Heart right ventricle (tissue), 16 donors: ENCODE measurements at places on chromosomes 7 and 10.

DNA sequence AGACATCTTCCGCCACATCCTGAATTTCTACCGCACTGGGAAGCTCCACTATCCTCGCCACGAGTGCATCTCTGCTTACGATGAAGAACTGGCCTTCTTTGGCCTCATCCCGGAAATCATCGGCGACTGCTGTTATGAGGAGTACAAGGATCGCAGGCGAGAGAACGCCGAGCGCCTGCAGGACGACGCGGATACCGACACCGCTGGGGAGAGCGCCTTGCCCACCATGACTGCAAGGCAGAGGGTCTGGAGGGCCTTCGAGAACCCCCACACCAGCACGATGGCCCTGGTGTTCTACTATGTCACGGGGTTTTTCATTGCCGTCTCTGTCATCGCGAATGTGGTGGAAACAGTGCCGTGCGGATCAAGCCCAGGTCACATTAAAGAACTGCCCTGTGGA is 1.9 kb downstream of the KCND2 start:
- no peak for DNase-seq

GRCh38 chr10:77531441-77532001 is 106.1 kb downstream of the KCNMA1 start:
- no peak for DNase-seq

- peak; percentile 37 for DNase-seq
Measured at GRCh38 chr7:95723583-95724180, 48.7 kb upstream of the DYNC1I1 start.

- no peak for DNase-seq
Measured at GRCh38 chr10:84845628-84846261, 517.4 kb downstream of the CCSER2 start.

DNA sequence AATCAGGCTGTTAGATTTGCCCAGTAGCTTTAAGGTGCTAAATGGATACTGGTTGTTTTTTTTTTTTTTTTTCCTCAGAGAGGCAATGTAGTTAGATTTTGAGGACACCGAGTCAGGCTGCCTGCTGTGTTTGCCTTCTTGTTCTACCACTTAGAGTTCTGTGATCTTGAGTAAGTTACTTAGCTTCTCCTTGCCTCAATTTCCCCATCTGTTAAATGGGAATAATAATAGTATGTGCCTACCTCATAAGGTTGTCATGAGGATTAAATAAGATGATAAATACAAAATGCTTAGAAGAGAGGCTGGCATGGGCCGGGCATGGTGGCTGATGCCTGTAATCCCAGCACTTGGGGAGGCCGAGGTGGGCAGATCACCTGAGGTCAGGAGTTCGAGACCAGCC is 14.6 kb downstream of the MORN4 start:
- no peak for DNase-seq

GRCh38 chr10:19833170-19833824 is 17.1 kb downstream of the PLXDC2 start:
- DNase-seq = no peak

GRCh38 chr10:126063353-126063791 is 167.0 kb downstream of the FANK1 start:
- no peak for DNase-seq

- no peak for DNase-seq
Measured at GRCh38 chr10:35300063-35300699, 36.1 kb upstream of the CCNY start.

GRCh38 chr7:127758105-127758504 is 106.1 kb downstream of the SND1 start:
- no peak for DNase-seq

DNA sequence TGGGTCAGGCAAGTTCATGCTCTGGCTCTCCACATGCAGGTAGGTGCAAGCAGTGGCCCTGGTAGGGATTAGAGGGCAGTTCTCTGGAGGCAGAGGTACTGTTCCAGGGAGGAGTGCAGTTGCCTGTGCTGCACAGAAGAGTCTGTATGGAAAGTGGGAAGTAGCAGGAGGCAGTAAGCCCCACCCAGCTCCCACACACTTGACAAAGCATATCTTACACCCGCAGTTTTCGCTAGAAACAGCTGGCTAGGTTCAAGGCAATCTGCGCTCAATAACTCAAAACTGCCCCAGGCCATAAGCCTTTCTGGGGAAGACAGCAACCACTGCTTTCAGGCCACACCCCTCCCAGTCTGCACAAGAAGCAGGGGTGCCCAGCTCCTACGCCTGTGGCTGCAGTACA is 33.1 kb upstream of the ARMC3 start:
- DNase-seq = no peak

DNA sequence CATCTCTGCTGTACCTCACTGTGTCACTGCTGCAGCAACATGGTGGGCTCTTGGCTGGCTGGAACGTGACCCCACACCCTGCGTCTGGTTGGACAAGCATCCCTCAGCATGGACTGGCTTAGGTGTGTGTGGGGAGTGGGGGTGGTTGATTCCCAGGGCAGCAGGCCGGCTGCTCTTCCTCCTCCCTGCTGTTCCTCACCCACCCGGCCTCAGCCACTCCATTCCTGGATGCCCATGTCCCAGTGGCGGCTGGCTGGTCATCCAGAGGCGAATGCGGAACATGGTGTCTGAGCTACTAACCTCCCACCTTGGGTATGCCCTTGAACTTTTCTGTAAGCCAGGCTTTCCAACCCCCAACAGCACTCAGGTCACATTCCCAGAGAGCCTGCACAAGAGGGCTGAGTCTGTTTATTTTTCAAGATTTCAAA is 81.2 kb downstream of the GRK5 start:
- DNase-seq = no peak

DNA sequence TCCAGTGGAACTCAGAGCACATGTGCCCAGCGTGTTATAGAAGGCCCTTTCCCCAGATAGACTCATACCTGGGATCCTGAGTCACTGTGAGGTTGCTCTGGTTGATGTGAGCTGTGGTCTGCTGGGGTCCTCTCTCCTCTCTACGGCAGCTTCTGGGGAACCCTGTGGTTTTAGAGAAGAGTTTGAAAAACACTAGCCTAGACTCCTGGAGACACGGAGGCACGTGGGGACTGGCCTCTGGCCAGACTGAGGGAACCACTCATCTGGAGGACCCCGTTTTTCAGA is 10.3 kb downstream of the ZNF775 start:
- no peak for DNase-seq

DNA sequence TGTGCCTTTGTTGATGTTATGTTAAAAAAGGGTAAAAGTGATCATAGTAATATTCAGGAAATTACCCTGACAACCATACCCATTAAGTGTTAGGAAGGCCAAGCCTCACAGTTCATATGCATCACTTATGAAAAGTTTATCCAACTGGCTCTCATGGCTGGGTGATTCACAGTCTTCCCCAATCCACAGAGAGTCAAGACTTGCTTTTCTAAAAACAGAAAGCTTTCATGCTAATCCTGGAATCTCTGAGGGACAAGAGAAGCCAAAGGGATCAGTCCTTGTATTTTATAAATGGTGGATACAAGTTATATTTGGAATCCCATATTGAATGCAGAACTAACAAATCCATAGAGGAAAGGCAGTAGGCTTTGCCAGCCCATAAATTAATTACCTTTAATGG is 218.3 kb downstream of the JAZF1 start:
- DNase-seq = no peak

DNA sequence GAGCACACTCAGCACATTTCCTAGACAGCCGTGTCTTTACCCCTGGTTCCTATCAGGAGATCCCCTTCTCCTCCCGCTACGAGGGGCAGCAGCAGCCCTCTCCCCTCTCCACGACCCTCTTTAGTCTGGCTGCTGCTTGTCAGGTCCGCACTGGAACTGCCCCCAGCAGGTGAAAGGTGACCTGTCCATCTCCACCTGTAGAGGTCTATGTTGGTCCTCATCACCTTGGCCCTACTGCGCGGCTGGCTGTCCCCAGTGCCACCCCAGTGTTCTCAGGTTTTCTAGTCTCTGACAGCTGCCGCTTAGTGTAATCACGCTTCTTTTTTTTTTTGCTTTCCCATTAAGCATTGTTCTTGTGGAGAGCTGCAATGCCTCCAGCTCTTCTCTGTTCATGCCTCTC is 545.7 kb downstream of the SDK1 start:
- no peak for DNase-seq

GRCh38 chr10:11288302-11288701 is 270.6 kb downstream of the CELF2 start:
- DNase-seq = no peak

DNA sequence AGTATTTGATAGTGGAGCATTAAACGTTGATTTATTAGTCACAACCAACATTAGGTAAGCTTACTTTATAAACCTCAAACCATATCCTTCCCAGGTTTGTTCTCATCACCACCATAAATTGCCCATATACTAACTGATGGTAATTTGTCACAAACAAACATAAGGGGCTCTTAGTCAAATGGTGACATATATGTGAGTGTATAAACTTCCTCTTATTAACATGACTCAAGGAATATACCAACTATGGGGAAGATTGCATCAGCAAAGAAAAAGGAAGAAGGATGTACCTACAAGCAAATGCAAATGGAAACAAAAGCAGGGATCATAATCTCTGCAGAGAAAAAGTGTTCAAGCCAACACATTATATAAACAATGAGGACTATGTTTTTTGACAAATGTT is 418.2 kb upstream of the AKR1E2 start:
- no peak for DNase-seq

GRCh38 chr10:64486149-64486548 is 964.9 kb downstream of the REEP3 start:
- DNase-seq = no peak

GRCh38 chr10:122462533-122463465 is 1.4 kb downstream of the HTRA1 start:
- DNase-seq = peak; percentile 67

DNA sequence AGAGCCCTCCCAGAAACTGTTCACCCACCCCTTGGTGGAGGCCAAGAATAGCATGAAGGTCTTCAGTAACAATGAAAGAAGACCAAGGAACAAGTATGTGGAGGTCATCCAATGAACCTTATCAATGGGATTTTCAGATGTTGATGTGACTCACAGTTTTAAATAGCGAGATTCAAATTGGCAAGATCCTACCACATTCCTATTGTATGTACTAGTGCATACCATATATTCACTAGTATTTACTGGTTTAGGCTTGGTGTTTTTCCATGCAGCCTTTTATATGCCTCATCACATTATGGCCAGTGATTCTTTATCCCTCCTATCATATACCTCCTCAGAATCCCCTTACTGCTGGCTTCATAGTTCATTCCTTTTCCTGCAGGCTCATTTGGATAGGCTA is 54.4 kb downstream of the ITGB8 start:
- no peak for DNase-seq

GRCh38 chr7:77538281-77539212 is 1.5 kb downstream of the PTPN12 start:
- peak; percentile 91 for DNase-seq

GRCh38 chr10:105413997-105414396 is 772.9 kb downstream of the SORCS3 start:
- DNase-seq = no peak

DNA sequence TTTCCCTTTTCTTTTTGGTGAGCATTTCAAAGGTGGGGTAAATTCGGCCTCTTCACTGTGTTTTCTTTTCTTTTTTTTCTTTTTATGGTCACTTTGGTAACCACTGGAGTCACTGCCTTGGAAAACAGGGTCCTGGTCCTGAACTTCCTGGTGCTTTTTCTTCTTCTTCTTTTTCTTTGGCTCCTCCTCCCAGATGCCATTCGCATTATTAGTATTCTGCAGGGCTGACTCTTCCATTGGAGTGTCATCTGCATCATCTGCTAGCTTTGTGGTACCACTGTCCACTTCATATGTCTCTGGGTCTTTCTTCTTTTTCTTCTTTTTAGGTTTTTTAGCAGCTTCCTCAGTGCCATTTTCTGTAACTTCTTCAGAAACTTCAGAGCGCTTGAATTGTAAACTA is 10.5 kb downstream of the POLR1F start:
- DNase-seq = no peak

- DNase-seq = no peak
Measured at GRCh38 chr7:16422103-16422435, 731 bp upstream of the CRPPA start.

DNA sequence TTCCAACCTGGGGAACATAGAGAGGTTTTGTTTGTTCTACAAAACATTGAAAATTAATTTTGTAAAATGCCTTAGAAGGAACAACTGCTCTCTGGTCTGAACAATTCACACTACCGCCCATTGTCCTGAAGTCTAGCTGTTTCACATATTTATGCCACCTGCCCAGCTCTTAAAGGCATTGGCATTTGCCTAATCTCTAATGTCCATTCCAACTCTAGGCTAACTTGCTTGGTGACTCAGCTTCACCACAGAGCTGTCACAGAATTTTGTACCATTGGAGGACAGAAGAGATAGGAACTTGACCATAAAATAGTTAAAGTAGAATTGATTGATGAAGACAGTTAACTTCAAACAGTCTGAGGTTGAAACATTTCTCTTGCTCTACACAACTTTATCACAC is 53.5 kb upstream of the PPP1R17 start:
- no peak for DNase-seq

- DNase-seq = no peak
Measured at GRCh38 chr10:101552442-101552841, 35.6 kb downstream of the POLL start.

DNA sequence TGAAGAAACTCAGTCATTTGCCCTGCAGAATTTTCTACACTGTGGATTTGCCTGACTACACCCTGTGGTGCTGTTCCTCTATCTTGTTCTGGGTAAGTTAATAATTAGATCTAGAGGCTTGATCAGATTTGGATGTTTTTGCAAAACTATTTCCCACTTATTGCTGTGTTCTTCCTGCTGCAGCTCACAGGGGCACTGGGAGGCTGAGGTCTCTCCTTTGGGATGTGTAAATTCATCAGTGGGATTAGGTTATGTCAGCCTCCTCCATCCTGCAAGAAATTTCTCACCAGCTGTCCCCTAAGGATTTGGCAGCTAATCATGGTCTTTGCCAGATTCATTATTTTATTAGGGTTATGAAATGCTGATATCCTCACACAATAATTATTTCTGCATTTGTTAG is 148.1 kb upstream of the ZNF32 start:
- DNase-seq = no peak

- DNase-seq = no peak
Measured at GRCh38 chr7:95330961-95331337, 6.6 kb upstream of the PON1 start.

DNA sequence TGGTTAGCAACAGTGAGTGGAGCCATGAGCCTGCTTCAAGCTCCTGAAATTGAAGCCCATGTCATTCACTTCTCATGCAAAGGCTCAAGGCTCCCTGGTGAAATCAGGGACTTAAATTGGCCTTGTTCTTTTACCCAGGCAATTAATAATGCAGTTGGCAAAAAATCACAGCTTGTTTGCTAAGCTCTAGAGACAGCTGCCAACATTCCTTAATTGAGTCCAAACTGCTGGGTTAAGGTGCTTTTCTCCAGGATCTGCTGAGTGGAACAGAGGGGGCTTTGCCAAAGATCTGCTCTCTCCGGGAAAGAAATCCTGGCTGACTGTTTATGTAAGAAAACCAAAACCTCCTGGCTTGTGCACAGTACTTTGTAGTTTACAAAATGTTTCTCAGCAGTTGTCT is 257.6 kb upstream of the GHITM start:
- peak; percentile 26 for DNase-seq

GRCh38 chr7:111954056-111954455 is 252.1 kb downstream of the DOCK4 start:
- no peak for DNase-seq

GRCh38 chr10:76618641-76619040 is 1019.0 kb downstream of the KCNMA1 start:
- no peak for DNase-seq

- no peak for DNase-seq
Measured at GRCh38 chr7:44325811-44326241, 432 bp upstream of the CAMK2B start.
